ENCODE measurements at places on chromosomes 1 and 21. TPM values are rescaled to one million over a fixed set of nuclear protein-coding genes. Genes with fewer than 3 reads are reported as not detected.
A peak's percentile ranks its signal among the peaks of the same experiment; 100 is the strongest.

DNA sequence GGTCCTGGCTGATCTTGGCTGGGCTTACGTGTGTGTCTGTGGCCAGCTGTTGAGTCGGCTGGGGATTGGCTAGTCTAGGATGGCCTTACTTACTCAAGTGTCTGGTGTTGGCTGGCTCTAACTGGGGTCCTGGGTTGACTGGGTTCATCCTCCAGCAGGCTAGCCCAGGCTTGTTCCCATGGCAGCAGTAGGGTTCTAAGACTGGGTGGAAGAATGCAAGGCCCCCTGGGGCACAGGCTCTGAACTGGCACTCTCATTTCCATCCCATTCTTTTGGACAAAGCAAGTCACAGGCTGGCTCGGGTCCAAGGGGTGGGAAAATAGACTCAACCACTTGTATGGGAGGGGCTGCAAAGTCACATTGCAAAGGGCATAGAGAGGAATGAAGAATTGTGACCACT lies 7.9 kb upstream of the OPRD1 start:
- no peak for DNase-seq

Gene CFHR1
- not detected for total RNA-seq

Gene TSTD1
- 21.6 TPM for total RNA-seq

DNA sequence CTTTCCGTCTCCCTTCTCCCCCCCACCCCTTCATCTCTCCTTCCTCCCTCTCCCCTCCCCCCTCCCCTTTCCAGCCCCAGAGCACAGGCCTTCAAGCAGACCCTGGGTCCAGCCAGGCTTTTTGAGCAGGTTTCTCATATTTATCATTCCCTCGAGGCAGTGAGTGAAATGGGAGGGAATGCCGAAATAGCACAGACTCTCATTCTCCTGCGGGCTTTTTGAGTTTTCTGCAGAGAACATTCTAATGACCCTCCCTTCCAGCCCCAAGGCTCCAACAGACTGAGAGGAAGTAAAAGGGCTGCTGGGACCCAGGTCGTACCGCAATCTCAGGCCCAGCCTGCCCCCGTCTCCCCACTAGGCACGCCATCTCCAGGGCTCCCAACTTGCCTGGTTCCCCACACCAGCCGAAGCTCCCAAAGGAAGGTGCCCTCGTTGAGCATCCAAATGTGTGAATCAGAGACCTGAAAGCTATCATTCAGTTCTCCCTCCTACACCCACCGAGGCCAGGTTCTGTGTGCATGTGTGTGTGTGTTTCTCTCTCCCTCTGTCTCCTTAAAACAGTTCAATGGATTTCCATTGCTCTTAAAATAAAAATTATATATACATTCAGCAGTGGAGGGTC lies 22.3 kb downstream of the ACTA1 start:
- peak; percentile 24 for DNase-seq

DNA sequence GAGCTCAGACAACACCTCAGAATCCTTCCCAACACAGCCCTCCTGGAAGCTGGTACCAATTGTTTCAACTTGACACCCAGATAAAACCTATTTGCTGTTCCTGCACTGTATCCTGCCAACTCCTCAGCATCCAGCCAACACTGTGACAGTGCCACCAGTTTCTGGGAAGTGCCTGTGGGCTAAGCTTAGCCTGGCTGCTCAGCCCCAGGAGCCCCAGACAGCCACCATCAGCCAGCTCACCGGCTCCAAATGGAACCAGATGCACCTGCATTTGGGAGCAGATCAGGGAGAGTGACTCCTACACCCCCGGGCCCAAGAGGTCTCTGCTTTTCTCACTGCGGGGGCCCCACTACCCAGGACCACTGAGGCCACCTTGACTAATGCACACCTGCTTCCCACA lies 24.9 kb downstream of the KCNN3 start:
- no peak for DNase-seq

- DNase-seq = no peak
These were observed 77.8 kb downstream of the KCNK2 start for GRCh38 chr1:215160351-215160750.

GRCh38 chr1:209809611-209810010 lies 3.7 kb upstream of the IRF6 start:
- DNase-seq = no peak

Gene LENEP
- 1.5 TPM for total RNA-seq

Gene PYGO2
- total RNA-seq = 8.5 TPM

Gene SLAMF7
- total RNA-seq = not detected
